ENCODE measurements at places on chromosomes 4 and X.

- DNase-seq: no peak
Observed at GRCh38 chr4:37885496-37885895, 5.4 kb upstream of the TBC1D1 start.

DNA sequence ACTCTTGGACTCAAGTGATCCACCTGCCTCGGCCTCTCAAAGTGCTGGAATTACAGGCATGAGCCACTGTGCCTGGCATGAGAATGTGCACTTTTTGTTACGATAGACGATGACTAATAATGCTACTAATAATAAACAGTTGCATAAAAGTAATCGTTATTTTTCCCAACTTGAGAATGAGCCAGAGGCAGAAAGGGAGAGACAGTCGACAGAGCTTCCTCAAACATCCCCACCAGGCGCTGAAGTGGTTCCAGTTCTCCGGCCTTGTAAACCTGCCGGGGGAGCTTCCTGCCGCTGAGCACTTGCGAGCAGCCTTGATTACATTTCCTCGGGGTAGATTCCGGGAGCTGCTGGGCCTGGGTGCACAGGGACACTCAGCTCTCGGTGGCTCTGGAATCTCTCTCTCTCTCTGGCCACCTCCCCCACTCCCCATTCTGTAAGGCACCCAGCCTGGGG is 8.9 kb upstream of the HTRA3 start:
- no peak for DNase-seq

DNA sequence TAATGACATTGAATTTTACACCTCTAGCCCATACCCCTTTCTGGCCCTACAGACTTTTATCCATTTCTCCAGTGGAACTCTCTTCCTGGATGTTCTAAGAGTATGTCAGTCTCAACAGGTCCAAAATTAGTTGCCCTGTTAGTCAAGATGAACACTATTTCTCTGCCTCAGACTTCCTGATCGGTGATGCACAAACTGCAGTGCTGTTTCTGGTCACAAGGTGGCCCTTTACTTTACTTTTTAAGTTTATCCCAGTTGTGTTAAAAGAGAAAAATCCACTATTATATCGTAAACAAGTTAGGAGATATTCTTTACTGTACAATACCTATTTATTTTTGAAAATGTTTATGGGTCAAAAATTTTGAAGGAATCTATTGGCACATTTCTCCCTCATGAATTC is 13.1 kb downstream of the TCEAL7 start:
- peak; percentile 5 for DNase-seq

DNA sequence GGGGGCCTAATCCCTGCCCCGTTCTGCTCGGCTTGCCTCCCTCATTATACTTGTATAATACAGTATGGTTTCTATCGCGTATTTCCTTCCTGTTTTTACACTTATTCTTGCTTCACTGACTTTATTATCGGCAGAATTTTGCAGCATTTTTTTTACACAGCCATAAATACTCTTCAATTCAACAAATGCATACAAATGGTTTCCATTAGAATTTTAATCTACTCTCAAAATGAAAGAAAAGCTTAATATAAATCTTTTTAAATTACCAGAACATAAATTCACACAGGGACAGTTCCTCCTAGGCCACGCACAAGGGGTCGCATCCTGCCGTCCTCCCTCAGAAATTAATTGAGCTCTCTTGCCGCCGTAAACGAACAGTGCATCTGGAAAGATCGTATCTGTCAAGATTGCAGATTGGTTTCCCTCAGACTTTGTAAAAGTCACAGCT is 42.9 kb downstream of the DCTD start:
- DNase-seq: no peak

- DNase-seq: no peak
Observed at GRCh38 chrX:94908171-94908570, 1234.2 kb downstream of the FAM133A start.

DNA sequence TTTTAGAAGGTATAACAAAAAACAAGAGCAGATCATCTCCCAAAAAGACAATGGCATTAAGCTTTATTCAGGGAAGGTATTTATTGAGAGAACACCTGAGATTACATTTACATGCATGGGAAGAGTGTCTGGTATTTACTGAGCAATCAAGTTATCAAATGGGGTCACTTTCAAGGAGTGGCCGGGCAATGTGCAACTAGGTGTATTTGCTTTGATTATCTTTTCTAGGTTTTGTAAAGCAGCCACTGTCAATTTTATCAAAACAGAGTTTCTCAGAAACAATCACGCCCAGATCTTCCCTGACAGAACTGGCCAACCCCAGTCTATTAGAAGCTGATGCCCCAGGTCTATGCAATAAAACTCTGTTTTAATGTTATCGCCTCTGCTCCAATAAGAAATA is 169.5 kb downstream of the GLRA2 start:
- no peak for DNase-seq

DNA sequence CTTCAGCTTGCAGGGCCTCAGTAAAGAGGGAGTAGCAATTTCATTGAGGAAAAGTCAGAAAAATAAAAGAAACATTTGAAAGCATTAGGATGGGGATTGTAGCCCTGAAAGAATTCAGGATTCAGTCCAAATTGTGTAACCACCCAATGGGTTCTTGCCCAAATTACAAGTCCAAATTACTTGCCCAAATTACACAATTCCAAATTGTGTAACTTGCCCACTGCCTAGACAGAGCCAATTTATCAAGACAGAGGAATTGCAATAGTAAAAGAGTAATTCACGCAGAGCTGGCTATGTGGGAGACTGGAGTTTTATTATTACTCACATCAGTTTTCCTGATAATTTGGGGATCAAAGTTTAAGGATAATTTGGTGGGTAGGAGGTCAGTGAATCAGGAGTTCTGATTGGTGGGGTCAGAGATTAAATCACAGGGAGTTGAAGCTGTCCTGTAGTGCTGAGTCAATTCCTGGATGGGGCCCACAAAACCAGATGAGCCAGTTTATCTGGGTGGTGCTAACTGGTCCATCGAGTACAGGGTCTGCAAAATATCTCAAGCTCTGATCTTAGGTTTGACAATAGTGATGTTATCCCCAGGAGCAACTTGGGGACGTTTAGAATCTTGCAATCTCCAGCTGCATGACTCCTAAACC is 18.1 kb upstream of the PAGE5 start:
- DNase-seq: no peak

- DNase-seq: no peak
Observed at GRCh38 chr4:67727124-67727850, 26.3 kb upstream of the UBA6 start.

DNA sequence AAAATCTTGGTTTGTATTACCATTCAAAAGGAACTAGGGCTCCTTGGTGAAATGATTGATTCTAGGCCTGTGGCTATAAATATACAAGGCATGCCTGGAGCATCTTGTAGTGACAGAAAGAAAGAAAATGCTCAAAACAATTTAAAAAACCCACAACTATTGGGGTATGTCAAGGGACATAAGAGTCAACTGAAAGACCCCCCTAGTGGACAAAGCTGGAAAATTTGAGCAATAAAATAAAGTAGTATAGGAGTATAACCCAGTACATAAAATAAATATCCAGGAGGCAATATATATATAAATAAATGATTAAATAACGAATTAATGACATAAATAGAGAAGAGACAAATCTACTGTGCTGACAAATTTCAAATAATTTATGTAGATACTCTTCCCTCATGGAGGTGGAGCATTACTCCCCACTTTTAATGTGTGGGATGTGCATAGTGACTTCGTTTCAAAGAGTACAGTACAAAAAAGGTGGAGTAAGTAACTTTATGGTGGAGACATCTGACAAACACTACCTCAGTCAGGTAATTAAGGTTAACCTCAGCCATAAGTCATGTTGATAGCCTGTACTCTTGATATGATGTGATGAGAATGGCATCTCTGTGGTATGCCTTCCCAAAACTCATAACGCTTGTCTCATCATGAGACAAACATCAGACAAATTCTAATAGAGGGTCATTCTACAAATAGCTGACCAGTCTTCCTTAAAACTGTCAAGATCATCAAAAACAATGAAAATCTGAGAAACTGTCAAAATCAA is 185.0 kb upstream of the GLRA2 start:
- DNase-seq: no peak

DNA sequence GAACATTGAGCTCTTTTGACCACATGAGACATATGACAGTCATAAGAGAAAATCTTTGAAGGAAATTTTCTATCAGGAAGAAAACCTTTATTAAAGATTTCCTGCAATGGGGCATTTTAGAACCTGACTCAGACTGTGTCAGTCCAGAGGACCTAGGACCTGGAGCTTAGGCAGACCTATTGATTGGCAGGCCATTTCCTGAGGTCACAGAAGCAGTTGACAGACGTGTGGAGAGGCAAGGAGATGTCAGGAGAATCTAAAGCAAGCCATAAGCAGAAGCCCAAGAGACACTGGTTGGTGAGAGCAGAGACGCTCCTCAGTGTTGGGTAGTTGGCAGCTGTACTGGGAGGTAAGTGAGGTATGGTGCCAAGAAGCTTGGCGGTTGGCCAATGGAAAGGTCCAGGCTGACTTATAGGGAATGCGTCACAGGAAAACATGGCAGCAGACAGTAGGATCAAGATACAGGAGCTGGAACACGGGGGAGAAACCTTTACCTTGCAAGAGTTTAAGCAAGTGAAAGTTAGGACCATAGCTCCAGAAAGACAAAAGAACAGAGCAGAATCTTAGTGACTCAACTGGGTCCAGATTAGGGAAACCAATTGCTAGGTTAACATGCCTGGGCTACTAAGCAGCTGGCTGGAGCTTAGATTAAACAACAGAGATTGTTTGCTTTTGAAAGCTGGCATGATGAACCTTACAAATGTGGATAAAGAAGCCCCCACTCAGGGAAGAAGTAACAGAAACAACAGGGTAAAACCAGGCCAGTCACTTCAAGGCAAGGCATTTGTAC is 18.6 kb downstream of the PALLD start:
- no peak for DNase-seq

- no peak for DNase-seq
Observed at GRCh38 chr4:138772366-138772765, 243.2 kb upstream of the NOCT start.

GRCh38 chrX:119411959-119412358 is 12.8 kb downstream of the SLC25A43 start:
- no peak for DNase-seq

GRCh38 chrX:116417214-116417613 is 19.2 kb upstream of the SLC6A14 start:
- no peak for DNase-seq

DNA sequence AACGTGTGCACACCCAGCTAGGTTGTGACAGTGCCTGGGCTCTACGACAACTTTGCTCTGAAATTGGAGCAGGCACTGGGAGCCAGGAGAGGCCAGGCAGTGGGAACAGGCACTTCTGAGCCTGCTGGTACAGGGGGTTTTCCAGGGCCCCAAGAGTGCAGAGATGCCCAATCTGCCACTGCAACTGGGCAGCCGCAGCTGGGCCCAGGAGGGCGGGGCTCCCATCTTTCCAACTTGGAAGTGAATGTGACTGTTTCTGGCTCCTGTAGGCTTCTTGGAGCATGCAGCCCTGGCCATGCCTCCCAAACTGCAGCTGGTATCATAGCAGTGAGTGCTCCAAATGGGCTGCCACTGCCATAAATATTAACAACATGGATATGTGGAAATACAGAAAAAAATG is 465.1 kb upstream of the PABPC4L start:
- DNase-seq: no peak
